ENCODE measurements at places on chromosomes 12 and 14.

DNA sequence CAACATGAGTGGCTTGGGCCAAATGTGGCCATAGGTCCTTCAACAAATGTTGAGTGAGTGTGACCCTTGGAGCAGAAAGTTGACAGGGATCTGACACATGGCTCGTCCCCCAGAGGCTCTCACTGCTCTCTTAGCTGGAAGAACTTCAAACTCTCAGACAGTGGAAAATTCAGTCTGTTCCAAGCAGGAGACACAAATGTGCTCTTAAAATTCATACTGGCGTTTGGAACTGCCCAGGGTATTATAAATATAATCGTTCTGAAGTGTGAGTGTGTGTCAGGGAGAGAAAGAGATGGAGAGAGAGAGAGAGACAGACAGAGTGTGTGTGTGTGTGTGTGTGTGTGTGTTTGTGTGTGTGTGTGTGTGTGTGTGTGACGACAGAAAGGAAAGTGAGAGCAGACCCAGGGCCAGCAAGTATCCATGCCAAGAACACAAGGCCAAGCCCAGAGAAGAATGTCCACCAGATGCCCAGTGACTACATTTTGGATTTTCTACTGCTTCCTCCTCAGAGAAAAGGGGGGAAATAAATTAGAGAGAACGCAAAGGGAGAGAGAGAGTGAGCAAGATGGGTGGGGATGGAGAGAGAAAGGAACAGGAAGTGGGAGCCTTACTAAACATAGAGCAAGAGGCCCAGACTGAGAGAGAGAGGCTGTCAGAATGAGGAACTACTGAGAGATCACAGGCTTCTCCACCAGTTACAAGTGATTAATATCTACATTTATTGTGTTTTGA lies 193.6 kb upstream of the NUDT4 start:
- DNase-seq, result no peak

DNA sequence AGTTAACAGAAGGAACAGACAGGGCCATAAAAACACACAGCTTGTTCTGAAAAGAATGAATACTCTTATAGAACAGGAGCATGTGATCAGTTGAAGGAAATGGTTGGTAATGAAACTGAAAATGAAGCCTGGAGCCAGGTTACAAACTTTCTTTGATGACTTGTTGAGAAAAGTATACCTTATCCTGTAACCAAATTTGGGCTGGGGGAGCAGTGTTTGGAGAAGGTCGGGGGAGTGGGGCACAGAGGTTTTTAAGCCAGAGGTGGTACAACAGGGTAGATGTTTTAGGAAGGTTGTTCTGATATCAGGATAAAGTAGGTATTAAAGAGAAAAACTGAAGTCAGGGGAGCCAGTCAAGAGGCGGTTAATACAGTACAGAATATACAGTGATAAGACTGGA lies 8.2 kb downstream of the GOLT1B start:
- no peak for DNase-seq

GRCh38 chr14:96959992-96960391 lies 162.8 kb downstream of the VRK1 start:
- DNase-seq, result no peak

GRCh38 chr12:20006871-20007730 lies 361.2 kb upstream of the PDE3A start:
- no peak for DNase-seq

GRCh38 chr12:120388691-120389481 lies 19.9 kb upstream of the MSI1 start:
- no peak for DNase-seq

- DNase-seq, result no peak
These were observed 1.7 kb downstream of the PIP4K2C start for GRCh38 chr12:57592551-57593165.

DNA sequence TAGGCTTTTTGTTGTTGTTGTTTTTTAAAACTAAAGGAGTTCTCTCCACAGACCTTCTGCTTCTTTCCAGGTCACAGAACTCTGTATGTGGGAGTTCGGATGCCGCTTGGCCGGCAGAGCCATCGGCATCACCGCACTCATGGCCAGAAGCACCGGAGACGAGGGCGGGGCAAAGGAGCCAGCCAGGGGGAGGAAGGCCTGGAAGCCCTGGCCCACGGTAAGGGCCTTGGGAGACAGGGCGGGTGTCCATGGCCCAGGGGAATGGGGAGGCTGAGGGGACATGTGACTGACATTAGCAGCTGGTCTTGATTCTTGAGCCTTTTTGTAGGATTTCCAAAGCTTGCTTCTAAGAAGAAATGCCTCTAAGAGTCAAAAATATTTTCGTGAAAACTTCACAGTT lies 26.2 kb downstream of the SLC4A8 start:
- DNase-seq, result no peak

- DNase-seq, result peak; percentile 53
These were observed 20.5 kb upstream of the ITPR2 start for GRCh38 chr12:26853303-26854030.

DNA sequence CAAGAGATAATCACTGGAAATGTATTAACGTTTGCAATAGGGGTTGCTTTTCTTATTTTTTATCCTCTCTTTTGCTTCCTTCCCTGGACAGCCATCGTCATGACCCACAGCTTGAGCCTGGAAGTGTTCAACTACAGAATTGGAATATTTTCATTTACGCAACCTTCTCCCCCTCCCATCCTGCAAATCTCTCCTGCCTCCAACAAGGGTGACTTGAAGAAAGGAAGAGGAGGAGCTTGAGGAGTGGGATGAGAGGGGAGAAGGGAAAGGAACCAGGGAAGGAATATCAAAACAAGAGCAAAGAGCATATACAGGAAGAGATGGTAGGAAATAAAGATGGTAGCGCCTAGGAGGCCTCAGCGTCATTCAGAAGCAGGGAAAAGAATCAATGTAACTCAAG lies 1.6 kb upstream of the MANSC4 start:
- DNase-seq, result no peak

DNA sequence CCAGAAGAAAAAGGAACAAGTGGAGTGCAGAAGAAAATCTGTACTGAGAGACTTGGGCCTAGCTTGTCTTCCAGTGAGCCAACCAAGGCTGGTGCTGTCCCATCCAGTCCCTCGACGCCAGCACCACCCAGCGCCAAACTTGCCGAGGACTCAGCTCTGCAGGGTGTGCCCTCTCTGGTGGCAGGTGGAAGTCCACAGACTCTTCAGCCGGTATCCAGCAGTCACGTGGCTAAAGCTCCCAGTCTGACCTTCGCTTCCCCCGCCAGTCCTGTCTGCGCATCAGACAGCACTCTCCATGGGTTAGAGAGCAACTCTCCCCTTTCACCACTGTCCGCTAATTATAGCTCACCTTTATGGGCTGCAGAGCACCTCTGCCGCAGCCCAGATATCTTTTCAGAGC lies 15.6 kb downstream of the CIPC start:
- no peak for DNase-seq

DNA sequence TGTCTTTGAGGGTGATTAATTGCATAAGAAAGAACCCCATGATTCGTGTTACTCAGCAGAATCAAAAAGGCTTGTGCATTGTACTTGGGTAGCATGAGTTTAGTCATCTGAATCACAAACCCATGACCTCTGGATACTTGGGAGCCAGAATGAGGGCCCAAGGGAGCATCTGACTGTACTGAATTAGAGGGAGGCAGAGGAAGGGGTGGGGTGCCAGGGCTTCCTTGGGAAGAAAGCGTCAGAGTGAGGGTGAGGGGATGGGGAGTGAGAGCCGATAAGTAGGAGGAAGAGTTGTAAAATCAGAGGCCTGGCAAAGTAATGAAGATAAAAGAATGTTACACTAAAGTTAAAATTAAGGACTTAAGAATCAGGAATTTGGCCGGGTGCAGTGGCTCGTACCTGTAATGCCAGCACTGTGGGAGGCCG lies 29.8 kb downstream of the GPRC5D start:
- DNase-seq, result no peak

DNA sequence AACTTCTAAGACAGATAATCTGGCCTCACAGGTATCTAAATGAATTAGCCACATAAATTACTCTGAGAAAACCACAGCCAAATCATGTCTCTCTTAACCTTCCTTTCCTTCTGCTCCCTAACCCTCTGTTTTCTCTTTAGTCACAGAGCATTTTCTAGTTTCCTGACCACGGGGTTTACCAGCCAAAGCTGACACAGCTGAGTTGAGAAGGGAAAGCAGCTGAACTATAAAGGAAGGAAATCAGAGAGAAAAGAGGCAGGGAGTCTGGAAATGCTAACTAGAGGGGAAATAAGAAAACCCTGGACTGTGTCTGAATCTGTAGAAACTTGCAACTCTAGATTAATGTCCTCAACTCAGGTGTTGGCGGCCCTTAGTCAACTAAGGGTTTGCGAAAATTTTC lies 24.4 kb downstream of the ANKS1B start:
- no peak for DNase-seq

DNA sequence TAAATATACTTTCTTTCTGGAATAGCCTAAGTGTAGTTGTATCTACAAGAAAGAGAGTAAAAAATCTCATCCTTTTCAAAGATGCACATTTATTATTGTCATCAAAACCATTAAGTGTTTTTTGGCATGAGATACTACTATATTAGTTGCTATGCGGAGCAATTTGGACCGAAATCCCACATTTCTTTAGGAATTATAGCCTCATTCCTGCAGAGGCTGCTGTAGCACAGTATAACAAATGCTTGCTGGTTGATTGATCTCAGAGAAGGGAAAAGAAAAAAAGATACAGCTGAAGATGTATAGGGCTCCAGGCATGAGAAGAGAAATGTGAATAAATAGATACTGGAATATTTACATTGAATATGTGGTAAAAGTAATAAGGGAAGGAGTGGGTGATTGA lies 36.0 kb downstream of the RHOJ start:
- no peak for DNase-seq

DNA sequence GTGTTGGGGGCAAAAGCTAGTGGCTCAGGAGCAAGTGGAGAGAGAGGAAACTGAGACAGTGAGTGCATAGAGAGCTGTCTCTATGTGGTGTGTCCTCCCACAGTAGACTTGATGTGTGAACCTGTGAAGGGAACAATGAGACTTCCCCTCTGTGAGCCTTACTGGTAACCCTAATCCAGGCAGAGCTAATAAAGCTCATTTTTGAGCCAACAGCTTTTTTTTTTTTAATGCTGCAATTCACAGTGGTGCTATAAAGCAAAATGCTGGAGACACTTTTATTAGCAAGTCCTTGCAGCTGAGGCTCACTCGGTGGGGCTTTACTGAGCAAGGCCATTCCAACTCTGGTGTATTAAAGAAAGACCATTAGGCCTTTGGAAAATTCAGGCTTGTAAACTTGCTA lies 26.9 kb downstream of the FBXW8 start:
- no peak for DNase-seq

- peak; percentile 74 for DNase-seq
These were observed 741.8 kb downstream of the TMEM121 start for GRCh38 chr14:106268013-106268727.

DNA sequence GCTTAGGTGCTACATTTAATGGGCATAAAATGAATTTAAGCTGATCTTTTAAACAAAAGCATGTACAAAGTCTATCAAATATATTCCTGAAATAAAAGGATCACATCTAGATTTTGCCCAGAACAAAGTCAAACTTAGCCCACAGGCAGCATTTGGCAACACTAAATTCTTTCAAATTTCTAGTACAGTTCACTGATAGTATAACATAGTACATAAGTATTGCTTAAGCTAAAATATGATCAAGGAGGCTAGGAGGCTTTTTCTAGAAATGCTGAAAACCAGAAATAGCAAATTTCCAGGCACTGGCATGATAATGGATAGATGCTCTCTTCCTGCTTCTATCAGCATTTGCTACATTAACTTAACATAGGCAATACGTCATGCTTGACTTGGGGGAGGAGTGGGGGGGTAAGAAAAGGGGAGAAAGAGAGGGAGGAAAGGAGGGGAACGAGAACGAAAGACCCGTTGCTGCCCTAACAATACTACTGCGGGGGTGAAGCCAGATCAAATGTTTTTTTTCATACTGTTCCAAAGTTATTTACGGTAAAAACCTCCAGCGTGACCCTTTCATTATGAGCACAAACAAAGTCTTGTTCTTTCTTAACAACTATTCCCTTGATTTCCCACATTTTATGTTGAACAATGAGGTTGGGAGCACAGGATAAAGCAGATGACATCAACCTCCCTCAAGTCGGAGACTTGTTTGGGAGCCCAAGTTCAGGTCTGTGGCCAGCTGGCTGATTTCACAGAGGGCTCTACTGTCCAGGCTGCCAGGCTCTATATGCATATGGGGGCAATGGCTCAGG lies 10.6 kb downstream of the TMED10 start:
- DNase-seq, result no peak

DNA sequence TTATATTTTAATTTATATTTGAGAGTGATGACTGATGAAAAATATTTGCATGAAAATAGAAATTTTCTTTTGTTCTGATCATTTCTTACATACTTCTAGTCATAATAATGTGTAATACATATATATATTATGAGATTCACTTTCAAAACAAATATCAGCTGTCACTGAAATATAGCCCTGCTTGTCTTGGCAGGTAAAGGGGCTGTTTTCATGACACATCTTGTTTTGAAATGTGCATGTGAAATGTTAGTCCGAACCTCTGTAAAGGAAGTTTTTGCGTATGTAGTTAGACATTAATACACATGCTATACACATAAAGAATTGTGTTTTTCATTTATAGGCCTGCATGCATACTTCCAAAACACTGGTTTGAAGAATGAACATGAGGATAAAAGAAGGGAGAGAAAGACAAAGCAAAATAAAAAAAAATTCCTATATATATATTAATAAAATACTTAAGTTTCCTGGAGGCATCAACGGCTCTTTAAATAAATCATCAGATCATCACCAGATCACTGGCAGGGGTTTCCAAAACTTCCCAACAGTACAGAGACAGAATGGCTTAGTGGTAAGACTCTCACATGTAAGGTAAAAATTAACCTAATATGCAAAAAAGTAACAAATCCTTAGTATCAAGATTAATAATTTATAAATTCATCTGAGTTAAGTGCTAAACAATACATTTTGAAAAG lies 60.1 kb downstream of the SEL1L start:
- DNase-seq, result no peak

DNA sequence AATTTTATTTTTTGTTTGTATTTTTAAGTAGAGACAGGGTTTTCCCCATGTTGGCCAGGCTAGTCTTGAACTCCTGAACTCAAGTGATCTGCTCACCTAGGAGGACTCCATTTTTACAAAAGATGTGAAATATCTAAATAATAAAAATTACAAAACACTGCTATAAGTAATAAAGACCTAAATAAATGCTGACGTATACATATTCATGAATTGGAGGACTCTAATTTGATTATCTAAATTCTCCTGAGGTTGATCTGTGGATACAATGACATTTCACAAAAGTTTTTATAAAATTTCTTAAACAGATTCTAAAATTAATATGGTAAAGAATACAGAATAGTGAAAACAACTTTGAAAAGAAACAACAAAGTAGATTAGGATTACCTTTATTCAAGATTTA lies 1224.0 kb downstream of the SLC16A7 start:
- no peak for DNase-seq

- no peak for DNase-seq
These were observed 34.7 kb downstream of the KICS2 start for GRCh38 chr12:64187370-64187769.

- no peak for DNase-seq
These were observed 161.0 kb upstream of the E2F7 start for GRCh38 chr12:77226368-77226767.

- DNase-seq, result no peak
These were observed 435.0 kb downstream of the GXYLT1 start for GRCh38 chr12:41709463-41710285.

GRCh38 chr12:90808568-90808967 lies 146.4 kb downstream of the CCER1 start:
- DNase-seq, result no peak

- peak; percentile 49 for DNase-seq
These were observed 172.7 kb upstream of the OR4E1 start for GRCh38 chr14:21846227-21846885.

- no peak for DNase-seq
These were observed 8.7 kb downstream of the SAV1 start for GRCh38 chr14:50659327-50659974.

- DNase-seq, result no peak
These were observed 11.7 kb downstream of the PRPF40B start for GRCh38 chr12:49635036-49635435.

Measured in stimulated activated CD8-positive, alpha-beta memory T cell treated with anti-CD3 and anti-CD28 coated beads, Interleukin-12 subunit alpha, Interleukin-12 subunit beta, amount 100 ng/mL, for 1 hour (primary cell).